SK-N-SH treated with all-trans-retinoic acid at 6 μM for 48 hours (cell line): ENCODE measurements at places on chromosomes 7 and 10.
A peak's percentile ranks its signal among the peaks of the same experiment; 100 is the strongest.

DNA sequence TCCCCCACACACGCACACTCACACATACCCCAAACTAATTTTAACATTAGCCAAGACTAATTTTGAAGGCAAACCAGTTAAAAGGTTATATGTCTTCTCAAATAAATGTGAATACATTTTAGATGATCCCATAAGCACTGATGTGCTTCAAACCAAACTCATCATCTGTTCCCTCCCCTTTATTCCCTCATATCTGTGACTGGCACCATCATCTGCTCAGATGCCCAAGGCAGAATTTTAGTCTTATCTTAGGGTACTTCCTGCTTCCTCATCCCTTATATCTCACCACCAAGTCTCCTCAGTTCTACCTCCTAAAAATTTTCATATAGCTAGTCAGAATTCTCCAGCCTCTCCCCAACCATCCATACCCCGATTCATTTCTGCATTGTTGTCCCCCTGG lies 80.4 kb downstream of the UPF2 start:
- ATAC-seq = no peak

GRCh38 chr7:148882192-148882591 lies 1.9 kb downstream of the EZH2 start:
- no peak for ATAC-seq

DNA sequence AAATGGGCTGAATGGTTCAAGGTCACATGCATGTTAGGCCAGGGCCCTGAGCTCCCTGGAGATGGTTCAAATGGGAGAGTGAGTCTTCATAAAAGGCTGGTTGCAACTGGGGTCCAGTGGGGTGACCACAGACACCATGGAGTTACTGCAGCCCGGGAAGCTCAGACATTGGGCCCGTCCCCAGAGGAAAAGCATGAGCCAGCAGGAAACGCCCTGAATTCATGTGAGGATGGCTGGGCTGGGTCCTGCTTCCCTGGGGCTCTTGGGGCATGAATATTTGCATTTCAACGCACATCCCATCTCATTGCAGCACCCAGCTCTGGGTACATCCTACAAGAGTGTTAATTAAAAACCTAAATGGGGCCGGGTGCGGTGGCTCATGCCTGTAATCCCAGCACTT lies 549.0 kb downstream of the TCERG1L start:
- no peak for ATAC-seq

DNA sequence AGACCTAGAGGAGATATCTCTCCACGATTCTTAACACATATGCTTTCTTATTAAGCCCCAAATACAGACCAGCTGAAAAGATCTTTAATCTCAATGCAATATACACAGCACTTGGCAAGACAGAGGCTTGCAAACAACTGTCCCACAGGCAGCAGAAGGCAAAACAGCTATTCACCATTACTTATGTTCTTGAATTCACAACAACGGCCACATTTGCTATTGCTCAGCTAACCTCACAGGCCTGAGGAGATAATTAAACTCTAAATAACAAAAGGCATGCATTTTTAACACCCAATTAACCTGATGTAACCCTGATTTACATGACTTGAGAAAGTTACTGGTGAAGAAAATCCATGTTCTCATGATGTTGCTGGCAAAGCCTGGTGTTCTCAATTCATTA lies 216.4 kb downstream of the CRPPA start:
- no peak for ATAC-seq

GRCh38 chr7:47154791-47155190 lies 427.1 kb downstream of the TNS3 start:
- no peak for ATAC-seq

GRCh38 chr10:86970162-86970981 lies 2.1 kb downstream of the ADIRF start:
- ATAC-seq = no peak

DNA sequence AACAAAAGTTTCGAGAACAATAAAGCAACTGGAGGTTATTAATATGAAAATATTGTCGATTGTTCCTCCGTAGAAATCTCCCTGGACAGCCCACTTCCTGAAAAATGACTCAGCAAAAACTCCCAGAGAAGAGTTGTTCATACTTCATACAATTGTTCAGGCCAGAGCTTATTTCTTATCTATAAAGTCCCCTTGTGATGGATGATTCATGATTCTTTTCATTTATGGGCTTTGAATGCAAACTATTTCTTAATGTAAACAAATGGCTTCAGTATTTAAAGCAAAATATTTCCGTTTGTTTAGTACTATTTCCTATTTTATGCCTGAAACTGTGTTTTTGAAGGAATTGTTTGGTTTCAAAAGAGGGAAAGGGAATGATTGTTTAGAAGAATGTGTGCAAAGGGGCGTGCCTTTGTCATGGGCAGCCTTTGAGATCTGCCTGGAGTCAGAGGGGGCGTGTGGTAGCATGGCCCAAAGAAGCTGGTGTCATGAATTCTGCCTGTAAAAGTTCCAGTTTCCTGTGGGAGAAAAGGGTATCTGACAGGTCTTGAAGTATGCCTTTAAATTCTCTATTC lies 26.2 kb upstream of the EXOC6 start:
- ATAC-seq = peak; percentile 84
